ENCODE measurements at places on chromosomes 7 and 10.

- DNase-seq, result no peak
These were observed 26.0 kb downstream of the HSPA12A start for GRCh38 chr10:116716381-116716780.

DNA sequence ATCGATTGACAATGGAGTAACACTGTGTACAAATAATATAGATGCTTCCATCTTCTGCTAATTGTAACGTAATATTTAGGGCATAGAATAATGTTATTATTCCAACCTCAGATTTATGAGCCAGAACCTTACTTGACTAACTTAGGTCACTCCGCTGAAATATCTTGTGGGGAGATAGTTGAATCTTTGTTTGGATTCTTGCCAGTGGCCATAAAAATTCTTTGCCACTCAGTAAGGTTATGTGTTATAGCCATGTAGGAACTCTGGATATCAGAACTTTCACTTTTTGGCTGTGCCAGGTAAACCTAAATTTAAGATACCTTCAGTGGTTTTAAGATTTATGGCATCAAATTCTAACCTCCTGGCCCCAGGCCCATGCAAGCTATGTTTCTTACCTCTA, 197.6 kb downstream of the WDR11 start:
- no peak for DNase-seq

DNA sequence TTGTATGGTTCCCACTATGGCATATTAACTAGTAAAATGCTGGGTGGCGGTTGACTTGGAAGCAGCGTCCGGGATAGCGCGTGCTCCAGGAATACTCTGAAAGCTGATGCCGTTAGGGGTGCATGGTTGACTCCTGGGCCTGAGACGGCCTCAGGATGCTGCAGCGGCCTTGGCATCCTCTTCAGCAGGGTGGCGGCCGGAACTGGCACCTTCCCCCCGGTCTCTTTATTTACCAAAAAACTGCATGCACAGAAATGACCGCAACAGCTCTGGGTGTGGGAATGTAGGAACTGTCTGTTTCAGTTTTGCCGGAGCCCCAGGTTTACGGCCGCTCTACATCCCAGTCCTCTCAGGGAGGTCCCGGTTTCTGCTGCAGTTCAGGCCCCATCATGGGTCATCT, 28.8 kb downstream of the PFKP start:
- no peak for DNase-seq

DNA sequence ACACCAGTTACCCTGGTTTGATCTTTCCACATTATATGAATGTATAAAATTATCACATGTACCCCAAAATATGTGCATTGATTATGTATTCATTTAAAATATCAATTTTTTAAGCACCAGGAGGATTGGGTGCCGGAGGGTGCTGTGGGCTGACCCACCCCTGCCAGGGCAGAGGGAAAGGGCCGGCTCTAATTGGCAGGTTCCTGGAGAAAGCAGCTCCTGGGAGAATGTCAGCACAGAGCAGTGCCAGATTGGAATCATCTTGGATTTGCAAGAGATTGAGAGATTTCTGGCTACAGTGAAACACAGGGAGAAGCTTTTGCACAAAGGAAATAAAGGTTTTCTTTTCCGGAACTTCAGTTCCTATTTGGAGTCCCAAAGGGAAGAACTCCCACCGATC, 264.4 kb upstream of the TCERG1L start:
- no peak for DNase-seq

GRCh38 chr10:390449-391100, 255.3 kb downstream of the ZMYND11 start:
- DNase-seq, result no peak

DNA sequence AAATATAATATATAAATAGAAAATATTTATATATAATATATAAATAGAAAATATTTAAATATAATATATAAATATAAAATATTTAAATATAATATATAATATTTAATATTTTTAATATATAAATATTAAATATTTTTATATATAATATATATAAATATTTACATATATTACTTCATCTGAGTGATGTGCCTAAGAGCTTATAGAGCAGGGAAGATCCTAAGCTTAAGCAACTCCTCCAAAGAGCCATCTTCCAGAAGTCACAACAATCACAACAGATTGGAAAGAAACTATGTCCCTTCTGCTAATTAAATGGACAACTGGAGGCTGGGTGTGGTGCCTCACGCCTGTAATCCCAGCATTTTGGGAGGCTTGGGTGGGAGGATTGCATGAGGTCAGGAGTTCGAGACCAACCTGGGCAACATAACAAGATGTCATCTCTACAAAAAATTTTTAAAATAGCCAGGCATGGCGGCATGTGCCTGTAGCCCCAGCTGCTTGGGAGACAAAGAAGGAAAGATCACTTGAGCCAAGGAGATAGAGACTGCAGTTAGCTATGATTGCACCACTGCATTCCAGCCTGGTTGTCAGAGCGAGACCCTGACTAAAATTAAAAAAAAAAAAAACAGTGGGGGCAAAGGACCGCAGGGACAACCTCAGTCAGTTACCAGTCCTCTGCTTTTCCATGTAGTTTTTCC, 198.7 kb downstream of the SKIDA1 start:
- DNase-seq, result no peak

- DNase-seq, result no peak
These were observed 45.0 kb downstream of the GRID1 start for GRCh38 chr10:86321568-86321967.

GRCh38 chr10:89314676-89315075, 12.8 kb downstream of the IFIT2 start:
- no peak for DNase-seq

DNA sequence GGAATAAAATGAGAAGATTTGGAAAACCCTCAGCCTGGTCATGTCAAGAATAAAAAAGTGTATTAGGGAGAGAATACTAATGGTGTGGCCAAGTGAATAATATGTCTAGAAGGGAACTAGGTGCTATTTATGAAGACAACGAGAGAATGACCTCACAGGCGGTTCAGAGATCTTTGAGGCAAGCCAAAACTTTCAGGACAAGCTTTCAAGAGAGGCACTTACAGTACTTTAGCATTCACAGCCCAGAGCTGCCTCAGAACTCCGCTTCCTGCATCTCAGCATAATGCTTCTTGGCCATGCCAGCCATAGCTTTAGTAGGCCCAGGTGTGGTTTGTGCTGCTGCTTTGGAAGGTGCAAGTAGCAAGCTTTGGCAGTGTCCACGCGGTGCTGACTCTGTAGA, 37.2 kb upstream of the CCDC7 start:
- no peak for DNase-seq

DNA sequence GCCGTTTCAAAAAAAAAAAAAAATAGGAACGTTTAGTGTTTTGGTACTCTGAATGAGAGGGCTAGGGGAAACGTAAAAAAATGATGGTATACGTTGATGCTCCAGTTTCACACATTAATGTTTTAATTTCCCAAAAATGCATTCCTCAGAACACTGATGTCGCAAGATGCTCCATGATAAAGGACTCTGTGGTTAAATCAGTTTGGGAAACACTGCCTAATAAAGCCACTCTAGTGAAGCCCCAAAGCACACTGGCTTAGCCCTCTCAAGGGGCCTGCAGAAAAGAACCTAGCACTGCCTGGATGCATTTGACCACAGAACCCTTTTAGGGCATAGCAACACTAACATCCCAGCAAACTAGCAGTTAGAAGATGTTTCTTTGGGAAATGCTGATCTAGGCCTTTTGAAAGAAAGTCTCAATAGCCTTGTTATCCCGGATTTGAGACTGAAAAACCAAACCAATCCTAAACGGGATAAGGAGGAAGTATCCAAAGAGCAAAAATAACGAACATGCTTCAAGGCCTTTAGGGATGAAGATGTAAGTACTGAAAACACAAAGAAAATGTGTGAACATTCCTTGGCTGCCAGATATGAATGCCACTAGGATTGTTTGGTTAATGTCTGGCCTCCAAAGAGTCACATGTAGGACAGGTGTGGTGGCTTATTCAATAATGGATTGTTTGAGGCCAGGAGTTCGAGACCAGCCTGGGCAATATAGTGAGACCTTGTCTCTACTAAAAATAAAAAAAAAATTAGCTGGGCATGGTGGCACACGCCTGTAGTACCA, 11.0 kb downstream of the DLG5 start:
- peak; percentile 57 for DNase-seq

GRCh38 chr7:158495216-158495615, 92.4 kb downstream of the PTPRN2 start:
- DNase-seq, result no peak

- DNase-seq, result no peak
These were observed 124.4 kb upstream of the ITGB1 start for GRCh38 chr10:33082373-33082895.

DNA sequence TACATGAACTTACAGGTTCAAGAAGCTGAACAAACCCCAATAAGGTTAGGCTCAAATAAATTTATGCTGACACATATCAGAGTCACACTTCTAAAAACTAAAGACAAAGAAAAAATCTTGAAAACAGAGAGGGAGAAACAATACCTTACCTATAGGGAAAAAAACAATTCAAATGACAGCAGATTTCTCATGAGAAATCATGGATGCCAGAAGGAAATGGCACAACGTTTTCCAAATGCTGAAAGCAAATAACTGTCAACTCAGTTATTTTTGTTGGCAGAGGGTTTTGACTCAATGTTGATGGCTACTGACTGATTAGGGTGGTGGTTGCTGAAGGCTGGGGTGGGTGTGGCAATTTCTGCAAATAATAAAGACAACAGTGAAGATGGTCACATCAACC, 239.4 kb downstream of the ARHGAP12 start:
- no peak for DNase-seq

GRCh38 chr10:98029149-98030092, 1.0 kb downstream of the CRTAC1 start:
- no peak for DNase-seq

DNA sequence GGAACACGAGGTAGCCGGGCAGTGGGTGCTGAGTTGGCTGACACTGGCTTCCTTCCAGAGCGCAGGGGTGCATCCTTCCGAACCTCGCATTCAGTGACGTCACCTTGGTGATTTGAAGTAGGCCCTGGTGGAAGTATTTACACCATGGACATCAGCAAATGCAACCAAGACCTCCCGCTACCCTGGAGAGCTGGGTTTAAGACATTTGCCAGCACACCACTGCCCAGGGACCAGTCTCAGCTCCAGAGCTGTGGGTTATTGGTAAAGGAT, 106.4 kb upstream of the GPR26 start:
- DNase-seq, result no peak

- no peak for DNase-seq
These were observed 77.1 kb upstream of the UNC5B start for GRCh38 chr10:71135236-71135635.

GRCh38 chr10:12622016-12622415, 272.7 kb downstream of the CAMK1D start:
- no peak for DNase-seq

DNA sequence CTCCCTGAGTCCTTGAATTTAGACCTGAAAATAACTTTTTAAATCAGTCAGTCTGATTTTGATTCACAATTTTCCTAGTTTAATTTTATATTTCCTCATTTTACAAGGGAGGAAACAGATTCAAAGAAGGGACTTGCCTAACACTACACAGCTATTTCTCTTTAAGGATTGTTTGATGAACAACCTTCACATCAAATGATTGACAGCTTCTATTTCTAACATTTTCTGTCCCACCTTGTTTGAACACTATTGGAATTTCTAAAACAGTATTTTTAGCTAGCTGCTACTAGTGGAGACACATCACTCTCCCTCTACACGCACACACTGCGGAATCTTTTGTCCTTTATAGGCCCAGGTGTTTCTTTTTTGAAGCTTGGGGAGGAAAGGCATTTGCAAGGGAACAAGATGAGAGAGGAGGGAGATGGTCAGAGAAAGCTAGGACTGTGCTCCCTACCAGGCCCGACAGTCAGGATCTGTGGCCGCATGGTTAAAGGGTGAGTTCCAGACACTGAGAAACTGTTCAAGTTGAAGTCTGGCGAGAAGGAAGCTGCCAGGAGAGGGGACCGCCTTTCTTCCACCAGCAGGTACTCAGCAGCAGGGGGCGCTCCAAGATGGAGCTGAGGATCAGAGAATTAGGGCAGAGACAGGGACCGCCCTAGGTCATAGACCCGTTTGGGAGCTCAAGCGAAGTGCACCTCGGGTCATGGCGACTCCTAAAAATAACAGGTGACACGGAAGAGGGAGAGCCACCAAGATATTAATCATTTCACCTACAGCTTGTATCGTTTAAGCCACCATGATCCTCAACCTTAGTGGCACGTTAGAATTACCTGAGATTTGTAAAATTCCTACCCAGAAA, 49.7 kb downstream of the DNAJC12 start:
- no peak for DNase-seq

- DNase-seq, result no peak
These were observed 136.8 kb downstream of the DGKB start for GRCh38 chr7:14765731-14766130.

Data from fibroblast of skin of right biceps (primary cell).